ENCODE measurements at places on chromosomes 1 and 21.
A peak's percentile ranks its signal among the peaks of the same experiment; 100 is the strongest.

DNA sequence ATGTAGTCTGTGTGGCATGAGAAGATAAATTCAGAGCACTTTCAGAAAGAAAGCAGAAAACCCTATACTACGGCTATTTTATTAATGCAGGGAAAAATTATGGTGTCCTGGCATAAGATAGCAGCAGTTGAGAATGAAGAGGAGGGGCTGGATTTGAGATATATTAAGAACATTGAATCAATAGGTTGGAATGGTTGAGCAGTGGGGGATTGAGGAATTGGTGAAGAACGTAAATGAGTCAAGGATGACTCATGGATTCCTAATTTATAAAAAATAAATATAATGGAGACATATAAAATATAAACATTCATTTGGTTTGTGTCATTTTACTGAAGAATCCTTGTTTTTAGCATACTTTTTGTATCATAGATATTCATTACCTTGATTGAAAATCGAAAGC lies 234.3 kb upstream of the ADAMTS5 start:
- no peak for DNase-seq

DNA sequence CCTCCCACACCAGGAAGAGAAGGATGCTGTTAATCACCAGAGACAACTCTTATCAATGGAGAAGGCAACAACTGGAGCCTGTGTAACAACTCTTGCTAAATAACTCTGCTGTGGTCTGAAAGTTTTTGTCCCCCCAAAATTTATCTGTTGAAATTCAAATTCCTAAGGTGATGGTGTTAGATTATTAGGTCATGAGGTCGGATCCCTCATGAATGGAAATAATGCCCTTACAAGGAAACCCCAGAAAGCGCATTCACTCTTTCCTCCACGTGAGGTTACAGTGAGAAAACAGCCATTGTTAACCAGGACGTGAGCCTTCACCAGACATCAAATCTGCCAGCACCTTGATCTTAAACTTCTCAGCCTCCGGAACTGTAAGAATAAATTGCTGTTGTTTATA lies 141.9 kb upstream of the CXADR start:
- no peak for DNase-seq

DNA sequence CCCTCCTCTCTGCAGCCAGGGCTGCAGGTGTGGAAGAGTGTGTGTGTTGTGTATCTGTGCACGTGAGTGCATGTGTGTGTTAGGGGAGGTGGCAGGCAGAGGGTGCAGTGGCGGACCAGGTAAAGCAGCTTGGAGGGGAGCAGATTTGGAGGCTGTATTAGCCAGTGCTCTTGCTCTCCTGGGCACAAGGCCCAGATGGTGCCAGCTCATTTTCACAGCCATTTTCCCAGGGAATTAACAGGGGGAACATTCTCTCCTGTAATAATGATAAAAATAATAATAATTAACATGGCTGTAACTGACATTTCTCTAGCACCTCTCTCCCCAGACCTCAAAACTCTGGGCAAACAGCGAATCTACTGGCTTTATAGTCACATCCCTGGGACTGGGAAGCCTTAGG lies 43.6 kb downstream of the LRRN2 start:
- no peak for DNase-seq

GRCh38 chr1:106678279-106679050 lies 378.0 kb upstream of the PRMT6 start:
- DNase-seq: no peak

GRCh38 chr1:198056255-198056654 lies 100.5 kb upstream of the NEK7 start:
- no peak for DNase-seq

- DNase-seq: no peak
Measured at GRCh38 chr1:13725714-13726175, 25.8 kb downstream of the PRDM2 start.

- DNase-seq: no peak
Measured at GRCh38 chr1:175353066-175353465, 160.5 kb upstream of the KIAA0040 start.

DNA sequence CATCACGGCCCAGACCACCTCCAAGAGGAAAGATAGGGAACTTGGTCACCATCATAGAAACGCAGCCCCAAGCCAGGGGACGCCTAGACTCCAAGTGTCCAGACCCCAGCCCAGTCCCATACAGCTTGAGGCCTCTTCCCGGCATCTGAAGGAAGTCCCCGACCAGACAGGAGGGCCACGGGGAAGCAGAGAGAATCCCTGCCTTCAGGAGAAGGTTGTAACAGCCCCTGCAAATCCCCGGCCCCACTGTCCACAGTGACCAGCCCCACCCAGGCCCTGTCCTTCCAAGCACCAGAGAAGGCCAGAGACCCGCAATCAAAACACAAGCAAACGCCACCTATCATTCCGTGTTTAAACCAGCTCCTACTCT lies 1.7 kb downstream of the SLC19A1 start:
- DNase-seq: no peak

DNA sequence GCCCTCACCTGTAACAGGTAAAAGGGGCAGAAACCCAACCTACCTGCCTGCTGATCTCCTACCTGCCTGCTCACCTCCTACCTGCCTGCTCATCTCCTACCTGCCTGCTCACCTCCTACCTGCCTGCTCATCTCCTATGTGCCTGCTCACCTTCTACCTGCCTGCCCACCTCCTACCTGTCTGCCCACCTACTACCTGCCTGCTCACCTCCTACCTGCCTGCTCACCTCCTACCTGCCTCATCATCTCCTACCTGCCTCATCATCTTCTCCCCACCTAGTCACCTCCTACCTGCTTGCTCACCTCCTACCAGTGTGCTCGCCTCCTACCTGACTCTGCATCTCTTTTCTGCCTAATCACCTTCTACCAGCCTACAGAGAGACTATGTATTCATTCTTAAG lies 452.9 kb downstream of the MATN1 start:
- no peak for DNase-seq

DNA sequence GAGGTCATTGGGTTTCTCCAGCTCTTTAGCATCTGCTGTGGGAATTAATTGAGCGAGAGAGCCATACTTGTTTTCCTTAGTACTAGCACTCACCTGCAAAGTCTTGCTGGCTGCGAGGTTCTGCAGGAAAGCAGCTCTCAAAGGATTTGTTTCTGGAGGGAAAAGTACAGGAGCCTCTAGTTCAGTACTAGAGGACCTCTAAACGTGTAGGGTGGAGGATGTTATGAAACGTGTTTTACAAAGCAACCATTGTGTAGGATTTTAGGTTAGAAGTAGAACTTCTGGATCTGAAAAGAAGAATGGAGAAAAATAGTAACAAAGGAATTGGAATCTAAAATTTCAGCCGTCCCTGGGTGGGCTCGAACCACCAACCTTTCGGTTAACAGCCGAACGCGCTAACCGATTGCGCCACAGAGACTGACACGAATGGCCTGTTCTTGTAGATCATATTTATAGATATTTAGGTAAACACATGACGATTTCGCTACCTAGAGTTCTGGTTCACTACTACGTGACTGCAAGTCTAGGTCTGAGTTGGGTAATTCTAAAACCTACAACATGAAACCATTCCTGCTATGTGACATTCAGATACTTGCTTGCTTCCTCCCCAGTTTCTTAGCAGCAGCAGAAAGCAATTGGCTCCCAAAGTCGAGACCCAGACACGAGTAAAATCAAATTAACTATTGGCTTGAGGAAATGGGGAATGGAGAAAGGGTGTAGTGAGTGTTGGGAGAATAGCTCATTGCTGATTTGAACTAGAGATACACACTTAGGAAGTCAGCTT lies 60.2 kb upstream of the CFAP126 start:
- peak; percentile 41 for DNase-seq

DNA sequence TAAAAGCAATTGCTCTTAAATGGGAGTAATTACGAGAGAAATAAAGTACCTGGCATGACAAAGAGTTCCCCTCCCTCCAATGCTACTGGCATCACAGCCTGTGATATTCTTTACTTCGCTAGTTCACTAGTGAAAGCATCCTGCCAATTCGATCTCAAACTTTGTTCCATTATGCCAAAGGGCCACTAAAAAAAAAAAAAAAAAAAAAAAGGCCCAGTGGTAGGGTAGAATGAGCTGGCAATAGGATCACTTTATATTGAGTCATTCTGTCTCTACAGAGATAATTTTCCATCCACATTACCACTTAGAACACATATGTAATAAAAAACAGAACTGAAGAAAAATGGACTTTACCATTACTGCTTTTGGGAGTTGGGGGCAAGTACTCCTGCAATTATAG lies 11.2 kb downstream of the PUM1 start:
- no peak for DNase-seq
